ENCODE measurements at places on chromosomes 16 and 17.

DNA sequence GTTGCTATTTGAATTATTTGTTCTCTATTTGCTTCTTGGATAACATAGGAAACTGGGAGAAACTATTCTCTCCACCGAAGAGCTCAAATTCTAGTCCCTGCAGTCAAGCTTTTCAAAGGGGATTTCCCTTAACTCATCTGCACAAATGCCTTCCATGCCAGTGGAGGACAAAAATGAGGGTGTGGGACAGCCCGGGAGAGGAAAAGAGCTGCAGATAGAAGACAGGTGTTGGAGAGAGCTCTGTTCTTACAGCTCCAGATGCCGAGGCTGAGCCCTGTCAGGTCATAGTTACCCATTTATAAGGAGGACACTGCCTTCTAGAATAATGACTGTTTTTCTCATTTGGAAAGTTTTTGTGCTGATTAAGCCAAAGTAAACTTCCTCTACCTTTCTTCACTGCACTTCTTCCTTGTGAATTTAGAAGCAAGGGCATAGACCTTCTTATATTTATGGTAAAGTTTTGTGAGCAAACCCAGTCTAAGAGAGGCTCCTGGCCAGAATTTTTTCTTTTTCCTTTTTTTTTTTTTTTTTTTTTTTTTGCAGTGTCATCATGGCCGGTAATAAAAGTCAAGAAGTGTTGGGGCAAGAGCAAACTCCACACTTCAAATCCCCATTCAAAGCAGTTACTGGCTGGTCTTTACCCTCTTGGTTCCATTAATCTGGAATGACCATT is 177.2 kb downstream of the ABCC12 start:
- DNase-seq, result no peak

GRCh38 chr16:47465919-47466630 is 4.9 kb downstream of the PHKB start:
- DNase-seq, result no peak

DNA sequence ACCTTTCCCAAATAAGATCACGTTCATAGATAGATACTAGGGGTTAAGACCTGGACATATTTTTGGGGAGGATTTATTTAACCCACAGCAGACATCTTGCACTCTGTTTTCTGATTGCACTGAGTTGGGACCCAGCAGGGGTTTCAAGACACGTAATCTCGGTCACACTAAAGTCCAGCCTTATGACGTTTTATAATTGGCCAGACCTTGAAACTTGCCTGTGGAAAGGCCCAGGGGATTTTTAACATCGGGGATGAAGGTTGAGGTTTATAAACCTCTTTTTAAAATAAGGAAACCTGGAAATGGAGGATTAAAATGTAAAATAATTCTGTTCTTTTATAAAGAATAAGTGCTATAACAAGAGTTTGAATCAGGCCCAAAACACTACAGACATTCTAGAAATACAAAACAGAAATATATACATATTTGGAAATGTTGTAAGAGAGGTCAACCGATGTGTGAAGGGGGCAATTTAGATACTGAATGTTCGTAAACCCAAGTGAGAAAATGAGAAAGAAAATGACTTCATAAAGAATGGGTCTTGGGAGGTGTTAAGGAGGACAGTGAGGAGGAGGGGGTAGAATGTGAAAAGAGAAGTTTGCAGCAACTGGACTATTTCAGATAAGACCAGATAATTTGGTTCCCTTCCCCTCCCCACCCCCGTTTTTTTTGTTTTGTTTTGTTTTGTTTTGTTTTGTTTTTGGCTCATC is 61.1 kb upstream of the NOL11 start:
- no peak for DNase-seq

GRCh38 chr16:46768809-46769208 is 20.7 kb upstream of the MYLK3 start:
- DNase-seq, result no peak

- DNase-seq, result no peak
These were observed 74.4 kb upstream of the ARL4D start for GRCh38 chr17:43324205-43324893.

DNA sequence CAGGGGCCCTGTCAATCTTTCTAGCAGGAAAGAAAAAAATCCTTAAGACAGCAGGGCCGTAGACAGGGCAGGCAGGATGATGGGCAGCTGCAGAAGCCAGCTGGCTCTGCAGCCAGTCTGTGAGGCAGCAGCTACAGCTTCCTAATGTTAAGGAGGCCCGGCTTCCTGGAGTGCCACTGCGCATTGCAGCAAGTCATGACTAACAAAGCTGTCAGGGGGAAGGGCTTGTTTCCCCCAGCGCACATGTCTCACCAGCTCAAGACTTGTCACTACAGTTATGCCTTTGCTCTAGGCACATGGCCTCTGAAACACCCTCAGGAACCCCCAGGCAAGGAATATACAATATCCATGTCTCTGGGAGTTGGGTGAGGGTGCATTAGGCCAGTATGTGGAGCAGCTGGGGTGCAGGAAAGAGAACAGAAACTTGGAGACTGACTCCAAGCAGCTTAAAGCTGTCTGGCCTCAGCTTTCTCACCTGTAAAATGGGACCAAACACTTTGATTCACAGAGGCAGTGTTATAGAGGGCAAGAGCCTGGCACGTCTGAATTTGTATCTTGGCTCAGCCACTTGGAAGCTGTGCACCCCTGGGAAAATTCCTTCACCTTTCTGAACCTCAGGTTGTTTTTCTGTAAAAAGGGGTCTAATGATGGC is 220.0 kb downstream of the HAPSTR1 start:
- DNase-seq, result no peak

- no peak for DNase-seq
These were observed 5.4 kb downstream of the ZCCHC14 start for GRCh38 chr16:87487361-87487924.

DNA sequence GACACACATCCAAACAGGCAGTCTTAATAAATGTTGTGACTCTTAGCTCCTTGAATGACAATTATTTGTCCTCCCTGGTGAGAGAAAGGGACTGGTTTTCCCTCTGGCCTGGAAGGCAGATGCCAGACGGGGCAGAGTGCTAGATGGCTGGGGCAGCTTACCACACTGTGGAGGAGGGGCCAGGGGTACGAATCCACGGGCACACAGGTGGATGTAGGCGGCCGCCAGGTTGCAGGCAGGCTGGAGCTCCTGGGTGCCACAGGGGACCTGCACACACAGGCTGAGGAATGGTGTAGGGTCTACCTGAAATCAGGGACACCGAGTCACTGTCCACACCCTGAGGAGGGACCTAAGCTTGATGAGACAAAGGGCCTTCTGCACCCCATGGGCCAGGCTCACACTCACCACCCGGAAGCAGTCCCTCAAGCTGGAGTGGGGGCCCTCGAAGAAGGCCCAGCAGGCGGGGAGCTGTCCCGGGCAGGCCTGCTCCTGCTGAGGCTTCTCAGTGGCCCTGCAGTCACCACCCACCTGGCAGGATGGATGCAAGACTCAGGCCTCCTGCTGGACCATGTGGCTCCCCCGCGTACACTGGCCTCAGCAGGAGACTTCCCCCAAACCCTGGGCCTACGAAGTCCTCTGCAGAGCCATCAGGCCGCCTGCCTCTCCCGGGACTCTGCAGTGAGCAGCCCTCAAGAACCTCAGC is 38.4 kb downstream of the RMI2 start:
- DNase-seq, result no peak

DNA sequence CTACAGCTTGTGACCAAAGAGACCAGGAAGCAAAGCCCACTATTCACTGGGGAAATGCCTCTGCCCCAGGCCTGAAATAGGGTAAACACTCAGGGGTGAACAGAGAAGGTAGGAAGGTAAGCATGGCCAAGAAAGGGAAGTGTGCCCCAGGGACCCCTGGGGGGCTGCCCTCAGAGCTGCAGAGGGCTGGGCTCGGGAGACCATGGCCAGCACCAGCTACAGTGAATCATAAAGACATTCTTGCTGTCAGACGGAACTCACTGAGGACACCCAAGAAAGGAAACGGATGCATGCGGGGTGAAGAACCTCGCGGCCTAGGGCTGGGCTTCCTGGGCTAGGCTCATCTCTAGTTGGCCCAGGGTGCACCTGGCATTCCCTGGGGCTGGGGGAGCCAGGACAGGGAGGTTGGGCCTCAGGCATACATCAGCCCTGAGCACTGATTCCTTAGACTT is 9.6 kb downstream of the HIC1 start:
- no peak for DNase-seq

DNA sequence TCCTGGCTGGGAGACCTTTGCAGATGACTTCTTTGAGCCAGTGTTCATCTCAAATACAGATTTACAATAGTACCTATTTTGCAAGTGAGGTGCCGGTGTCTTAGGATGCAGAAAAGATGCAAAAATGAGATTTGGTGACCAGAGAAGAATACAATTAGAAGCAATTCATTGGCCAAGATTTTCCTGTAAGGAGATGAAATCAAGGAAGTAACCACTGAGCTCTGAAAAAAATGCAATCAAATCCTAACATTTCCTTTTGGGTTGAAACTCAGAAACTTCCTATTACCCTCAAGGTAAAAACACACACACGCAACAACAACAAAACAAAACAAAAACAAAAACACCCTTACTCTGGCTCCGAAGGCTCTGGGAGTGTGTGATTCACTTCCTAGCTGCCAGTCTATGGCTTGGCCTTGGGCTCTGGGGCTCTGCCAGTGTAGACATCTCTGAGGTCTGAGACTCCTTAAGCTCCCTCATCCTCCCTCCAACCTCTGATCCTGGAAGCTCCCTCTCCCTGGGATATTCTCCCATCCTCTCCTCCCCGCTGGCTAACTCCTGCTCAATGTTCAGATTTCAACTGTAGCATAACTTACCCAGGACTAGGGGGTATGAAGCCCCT is 16.8 kb upstream of the MT4 start:
- DNase-seq, result no peak

DNA sequence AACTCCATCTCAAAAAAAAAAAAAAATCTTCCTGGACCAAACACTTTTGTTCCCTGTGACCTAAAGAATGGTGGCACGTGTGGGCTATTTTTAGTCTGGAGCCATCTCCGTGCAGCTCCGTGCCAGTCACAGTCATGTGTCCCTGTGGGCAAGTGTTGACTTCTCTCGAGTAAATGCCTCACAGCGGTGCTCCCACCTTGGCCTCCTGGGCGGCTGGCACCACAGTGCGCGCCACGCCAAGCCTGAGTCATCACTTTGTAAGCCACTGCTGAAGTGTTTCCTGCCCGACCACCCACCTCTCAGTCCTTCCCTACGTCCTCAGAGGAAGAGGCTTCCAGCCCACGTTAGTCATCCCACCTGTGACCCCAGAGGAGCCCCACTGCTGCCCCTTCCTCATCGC is 10.9 kb upstream of the HEXD start:
- no peak for DNase-seq

DNA sequence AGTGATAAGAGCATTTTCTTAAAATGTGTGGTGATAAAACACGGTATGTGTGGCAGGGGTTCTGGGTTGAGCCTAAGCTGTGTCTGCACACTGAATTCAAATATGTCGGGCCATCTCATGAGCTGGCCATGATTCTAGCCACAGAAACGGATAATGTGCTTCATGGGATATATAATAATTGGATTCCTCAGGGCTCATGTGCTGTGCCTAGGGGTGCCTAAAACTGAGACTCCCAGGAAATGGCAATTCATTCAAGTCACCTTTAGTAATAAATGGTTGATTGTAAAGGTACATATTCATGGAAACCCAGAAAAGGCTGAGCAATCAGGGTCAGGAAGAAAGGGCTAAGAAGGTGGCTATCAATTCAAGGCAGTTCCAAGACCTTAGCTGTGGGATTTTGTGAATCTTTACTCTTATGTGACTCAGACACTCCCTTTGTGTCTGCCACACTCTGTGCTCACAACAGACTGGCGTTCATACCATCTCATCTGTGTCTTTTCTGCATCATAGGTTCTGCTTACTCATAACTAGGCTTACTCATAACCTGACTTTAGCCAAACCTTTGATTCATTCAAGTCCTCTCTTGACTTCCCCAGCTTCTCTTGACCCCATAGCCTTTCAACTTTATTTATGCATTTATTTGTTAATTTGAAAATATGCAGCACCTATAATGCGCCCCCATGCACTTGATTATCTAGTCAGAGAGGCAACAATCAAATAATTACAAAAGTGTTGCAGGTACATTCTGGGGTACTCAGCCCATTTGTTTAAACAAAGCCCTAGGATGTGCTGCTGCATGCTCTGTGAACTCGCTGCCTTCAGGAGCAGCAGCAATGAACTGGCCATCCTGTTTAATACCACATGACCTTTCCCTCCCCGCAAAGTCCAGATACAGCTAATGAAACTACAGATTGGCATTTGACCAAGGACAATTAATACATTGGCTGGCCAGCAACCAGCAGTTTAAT is 28.4 kb upstream of the MED13 start:
- no peak for DNase-seq

DNA sequence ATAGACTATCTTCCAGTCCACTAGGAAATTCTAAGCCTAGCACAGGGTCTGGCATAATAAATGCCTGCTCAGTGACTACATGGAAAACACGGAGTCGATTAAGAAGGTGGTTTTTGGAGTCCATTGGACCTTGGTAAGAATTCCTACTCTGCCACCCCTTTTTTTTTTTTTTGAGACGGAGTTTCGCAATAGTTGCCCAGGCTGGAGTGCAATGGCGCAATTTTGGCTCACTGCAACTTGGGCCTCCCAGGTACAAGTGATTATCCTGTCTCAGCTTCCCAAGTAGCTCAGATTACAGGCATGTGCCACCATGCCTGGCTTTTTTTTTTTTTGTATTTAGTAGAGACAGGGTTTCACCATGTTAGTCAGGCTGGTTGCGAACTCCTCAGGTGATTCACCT is 123.2 kb downstream of the HS3ST2 start:
- no peak for DNase-seq

DNA sequence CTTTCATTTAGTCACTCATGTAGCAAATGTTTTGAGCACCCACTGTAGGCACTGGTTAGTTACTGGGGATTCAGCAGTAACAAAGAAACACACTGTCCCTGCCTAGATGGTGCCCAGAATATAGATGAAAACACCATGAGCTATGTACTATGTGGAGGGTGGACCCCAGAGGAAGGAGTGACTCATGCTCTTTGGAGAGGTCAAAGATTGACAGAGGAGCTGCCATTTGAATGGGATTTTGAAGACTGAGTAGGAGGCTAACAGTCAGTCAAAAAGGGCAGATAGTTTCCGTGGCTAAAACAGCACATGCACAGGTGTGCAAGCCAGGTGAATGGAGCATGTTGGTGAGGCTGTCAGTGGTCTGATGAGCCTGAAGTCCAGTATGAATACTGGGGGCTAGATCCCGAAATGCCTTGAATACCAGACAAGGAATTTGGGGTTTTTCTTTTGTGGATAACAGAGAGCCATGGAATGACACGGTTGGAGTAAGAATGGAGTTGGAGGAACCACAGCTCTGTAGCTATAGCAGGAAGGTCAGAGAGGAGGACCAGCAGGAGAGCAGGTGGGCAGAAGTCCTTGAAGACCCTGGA is 6.1 kb downstream of the IL21R start:
- DNase-seq, result peak; percentile 59

GRCh38 chr17:16878606-16879005 is 93.3 kb downstream of the TNFRSF13B start:
- no peak for DNase-seq

- peak; percentile 59 for DNase-seq
These were observed 3.8 kb upstream of the NAT9 start for GRCh38 chr17:74779948-74780400.

GRCh38 chr17:49971848-49972485 is 3.0 kb downstream of the DLX4 start:
- DNase-seq, result peak; percentile 25

GRCh38 chr16:67504031-67505021 is 21.0 kb upstream of the AGRP start:
- peak; percentile 33 for DNase-seq

GRCh38 chr16:6777624-6778023 is 555.0 kb upstream of the RBFOX1 start:
- DNase-seq, result no peak
